H4 (cell line): ENCODE measurements at places on chromosomes 7 and 10. TPM values are rescaled to one million over a fixed set of nuclear protein-coding genes. Genes with fewer than 3 reads are reported as not detected.

The TDRD1 gene
- not detected in 2 replicates for total RNA-seq

The TMEM130 gene
- 1.2 and 2.5 TPM in 2 replicates for total RNA-seq

The ZNF107 gene
- 2.5 and 5.4 TPM in 2 replicates for total RNA-seq

The TMEM213 gene
- not detected in 2 replicates for total RNA-seq

The NEUROD6 gene
- total RNA-seq: not detected in 2 replicates

The FAM25G gene
- not detected in 2 replicates for total RNA-seq

- peak; percentile 41 for DNase-seq
These were observed 10.9 kb upstream of the PTN start for GRCh38 chr7:137354396-137354795.

DNA sequence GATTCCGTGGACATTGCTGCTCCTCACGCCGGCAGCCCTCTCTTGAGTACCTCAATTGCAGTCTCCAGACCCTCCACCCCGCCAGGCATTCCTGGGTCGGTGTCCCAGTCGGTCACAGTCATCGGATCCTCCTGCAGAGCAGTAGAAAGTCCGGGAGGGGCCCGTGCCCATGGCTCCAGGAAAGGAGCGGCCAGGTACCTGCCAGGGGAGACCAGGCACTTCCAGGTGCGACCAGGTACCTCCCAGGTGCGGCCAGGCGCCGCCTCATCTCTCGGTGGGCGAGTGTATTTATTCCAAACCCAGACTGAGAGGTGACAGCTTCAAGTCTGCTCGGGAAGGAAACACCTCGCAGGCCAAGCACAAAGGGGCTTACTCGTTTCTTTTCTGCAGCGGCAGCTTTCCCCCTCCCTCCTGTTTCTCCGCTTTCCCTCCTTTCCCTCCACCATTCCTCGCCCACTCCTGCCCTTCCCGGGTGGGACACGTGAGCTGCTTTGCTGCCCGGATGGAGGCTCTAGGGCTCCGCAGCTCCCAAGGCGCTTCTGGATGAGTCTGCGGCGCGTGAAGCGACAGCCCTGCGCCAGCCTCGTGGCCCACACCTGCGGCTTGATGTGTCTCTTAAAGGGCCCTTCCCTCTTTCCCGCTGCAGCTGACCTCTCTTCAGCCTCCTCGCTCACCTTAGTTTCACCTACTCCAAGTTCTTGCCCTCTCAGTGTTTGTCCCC is 39.4 kb upstream of the AGK start:
- no peak for DNase-seq

DNA sequence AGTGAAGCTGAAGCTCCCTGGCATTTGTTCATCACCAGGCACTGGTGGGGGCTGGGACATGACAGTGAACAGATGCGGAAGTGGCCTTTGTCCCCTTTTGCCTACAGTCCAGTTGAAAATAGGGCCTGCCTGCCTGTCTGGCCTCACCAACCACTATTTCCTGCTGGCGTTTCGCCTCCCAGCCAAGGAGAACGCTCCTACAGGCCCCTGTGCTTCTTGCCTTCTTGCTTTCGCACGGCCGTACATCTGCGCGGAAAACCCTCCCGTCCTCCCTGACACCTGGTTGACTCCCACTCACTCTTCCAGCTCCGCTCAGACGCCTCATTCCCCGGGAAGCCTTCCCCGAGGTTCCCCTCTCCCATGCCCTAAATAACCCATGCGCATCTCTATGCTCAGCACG is 317.3 kb downstream of the PRPF18 start:
- DNase-seq: no peak

- DNase-seq: no peak
These were observed 35.8 kb downstream of the GPER1 start for GRCh38 chr7:1123715-1124114.

GRCh38 chr10:2978111-2978510 is 89.2 kb upstream of the PFKP start:
- peak; percentile 58 for DNase-seq

DNA sequence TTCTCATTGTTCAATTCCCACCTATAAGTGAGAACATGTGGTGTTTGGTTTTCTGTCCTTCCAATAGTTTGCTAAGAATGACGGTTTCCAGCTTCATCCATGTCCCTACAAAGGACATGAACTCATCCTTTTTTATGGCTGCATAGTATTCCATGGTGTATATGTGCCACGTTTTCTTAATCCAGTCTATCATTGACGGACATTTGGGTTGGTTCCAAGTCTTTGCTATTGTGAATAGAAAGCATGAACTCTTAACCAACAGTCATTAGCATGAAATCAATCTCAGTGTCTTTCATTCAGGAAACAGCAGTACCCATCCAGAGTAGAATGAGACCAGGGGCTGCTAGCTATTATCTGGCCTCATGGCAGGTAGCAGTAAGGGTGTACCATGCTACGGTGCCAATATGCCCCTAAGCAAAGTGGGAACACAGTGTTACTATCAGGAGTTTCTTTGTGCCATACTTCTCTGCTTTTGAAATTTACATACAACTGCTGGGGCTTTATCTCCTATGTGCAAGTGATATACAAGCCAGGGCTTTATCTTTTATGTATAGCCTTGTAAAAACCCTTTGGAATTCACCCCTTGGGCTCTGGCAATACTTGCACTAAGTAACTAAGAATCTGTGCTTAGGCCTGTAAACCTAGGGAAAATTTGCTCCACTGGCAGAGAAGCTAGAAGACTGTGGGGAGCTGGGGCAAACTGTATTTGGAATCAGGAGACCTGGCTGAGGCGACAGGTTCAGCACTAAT is 5.4 kb downstream of the PON2 start:
- DNase-seq: no peak

- no peak for DNase-seq
These were observed 81.9 kb upstream of the SMIM30 start for GRCh38 chr7:113200281-113200680.

DNA sequence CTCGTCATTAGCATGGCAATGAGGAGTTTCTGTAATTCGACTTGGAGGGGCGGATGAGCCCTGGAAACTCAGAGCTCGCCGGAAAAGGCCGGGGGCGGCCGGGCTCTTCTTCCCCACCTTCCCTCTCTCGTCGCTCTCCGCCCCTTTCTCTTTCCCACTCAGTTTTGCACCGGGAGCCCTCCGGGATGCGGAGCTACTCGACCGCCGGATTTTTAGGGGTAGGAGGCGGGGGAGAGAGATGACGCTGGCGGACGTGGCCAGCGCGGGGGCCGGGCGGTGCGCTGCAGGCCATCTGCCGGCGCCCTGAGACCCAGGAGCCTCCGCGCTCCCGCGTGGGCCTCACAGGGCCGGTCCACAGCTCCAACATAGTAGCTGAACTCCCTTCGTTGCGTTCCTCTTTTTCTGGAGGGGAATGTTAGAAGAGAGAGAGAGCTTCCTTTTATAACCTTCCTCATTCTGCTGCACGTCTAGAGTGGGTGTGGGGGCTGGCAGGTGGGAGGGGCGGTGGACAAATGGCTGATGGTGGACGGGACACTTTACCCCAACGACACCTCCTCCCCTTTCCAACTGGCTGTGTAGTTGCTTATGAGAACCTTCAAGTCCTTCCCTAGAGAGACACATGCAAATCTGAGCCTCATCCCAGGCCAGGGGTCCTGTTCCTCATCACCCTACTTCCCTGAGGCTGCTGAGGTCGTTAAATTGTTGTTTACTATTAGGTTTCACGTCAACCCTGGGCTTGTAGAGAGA is 1.1 kb upstream of the HOXA1 start:
- DNase-seq: no peak

DNA sequence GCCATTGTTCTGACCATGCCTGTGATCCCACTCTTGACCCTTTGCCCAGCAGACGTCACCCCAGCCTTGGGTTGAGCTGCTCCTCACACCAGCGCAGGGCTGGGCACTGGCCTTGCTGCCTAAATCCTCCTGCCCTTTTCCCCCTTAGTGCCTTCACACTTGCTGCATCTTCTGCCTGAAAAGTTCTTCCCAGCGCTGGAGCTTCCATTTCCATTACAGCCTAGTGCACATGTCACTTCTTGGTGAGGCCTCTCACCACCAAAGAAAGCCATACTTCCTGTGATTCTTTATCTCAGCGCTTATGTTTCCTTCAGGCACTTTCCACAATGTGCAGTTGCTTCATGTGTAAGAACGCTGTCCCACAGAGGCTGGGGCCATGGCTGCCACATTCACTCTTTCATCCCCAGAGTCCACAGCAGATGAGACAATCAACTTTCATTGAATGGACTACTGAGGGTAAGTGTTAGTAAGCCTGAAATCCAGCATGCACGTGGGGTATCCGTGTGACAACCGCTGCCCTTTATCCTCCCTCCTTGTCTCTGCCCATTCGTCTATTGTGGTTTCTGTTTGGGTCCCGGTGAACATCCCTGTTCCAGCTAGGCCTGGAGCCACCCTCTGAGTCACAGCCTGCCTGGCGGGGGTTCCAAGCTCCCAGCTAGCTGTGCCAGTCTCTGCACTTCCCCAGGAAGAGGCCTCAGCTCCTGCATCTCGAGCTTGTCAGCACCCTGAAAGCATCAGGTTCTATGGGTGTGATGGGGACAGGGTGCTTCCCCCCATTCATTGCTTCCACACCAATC is 37.3 kb downstream of the ADRA2A start:
- peak; percentile 55 for DNase-seq

DNA sequence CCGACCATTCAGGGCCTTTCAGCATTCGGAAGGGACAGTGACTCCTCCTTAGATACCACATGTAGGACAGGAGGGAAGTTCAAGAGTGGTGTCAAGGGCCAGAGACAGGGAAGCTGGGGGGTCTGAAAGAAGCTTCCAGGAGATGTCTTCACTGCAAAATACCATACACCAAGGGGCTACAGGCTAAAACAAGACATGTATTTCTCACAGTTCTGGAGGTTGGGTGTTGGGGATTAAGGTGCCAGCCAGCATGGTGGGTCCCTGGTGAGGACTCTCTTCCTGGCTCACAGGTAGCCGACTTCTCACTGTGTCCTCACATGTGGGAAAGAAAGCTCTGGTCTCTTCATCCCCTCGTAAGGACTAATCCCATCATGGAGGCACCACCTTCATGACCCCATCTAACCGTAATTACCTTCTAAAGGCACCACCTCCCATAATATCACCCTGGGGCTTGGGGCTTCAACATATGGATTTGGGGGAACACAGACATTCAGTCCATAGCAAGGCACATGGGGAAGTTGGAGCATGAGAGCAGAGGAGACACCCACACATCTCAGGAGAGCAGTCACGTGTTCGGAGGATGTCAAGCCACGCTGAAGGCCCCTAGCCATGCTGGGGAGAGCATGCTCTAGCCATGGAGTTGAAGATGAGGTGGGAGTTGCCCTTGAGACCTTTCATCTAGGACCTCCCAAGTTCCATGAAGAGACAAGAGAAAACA is 73.9 kb upstream of the GDF10 start:
- DNase-seq: no peak

- DNase-seq: no peak
These were observed 194.8 kb downstream of the MAD1L1 start for GRCh38 chr7:2037808-2038522.

DNA sequence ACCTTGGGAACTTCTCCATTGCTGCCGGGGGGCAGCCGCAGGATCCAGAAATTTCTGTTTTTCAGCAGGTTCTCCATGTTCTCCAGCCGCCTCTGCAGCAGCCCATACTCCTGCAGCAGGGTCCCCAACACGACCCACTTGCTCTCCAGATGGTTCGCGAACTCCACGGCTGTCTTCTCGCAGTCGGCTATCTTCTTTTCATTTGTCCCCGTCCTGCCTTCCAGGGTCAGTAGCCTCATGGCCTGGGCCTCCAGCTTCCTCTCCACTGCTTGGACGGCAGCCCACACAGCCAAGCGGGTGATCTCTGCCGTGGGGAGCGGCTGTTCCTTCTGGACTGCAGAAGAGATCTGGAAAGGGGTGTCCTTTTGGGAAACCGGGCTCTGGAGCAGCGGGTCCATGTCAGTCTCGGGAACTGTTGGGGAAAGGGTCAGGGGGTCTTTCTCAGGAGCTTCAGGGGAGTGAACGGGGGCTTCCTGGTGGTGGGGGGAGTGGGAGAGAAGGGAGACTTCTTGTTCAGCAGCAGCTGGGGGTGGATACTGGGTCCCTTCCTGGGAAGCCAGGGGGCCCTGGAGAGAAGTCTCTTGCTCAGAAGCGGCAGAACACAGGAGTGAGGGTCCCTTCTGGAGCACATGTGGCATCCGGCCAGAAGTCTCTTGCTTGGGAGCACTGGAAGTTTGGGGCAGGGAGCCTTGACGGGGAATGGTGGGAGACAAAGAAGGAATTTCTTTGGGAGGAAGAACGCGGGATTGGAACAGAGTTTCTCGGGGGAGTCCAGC is 5.5 kb downstream of the ZNF777 start:
- DNase-seq: no peak

DNA sequence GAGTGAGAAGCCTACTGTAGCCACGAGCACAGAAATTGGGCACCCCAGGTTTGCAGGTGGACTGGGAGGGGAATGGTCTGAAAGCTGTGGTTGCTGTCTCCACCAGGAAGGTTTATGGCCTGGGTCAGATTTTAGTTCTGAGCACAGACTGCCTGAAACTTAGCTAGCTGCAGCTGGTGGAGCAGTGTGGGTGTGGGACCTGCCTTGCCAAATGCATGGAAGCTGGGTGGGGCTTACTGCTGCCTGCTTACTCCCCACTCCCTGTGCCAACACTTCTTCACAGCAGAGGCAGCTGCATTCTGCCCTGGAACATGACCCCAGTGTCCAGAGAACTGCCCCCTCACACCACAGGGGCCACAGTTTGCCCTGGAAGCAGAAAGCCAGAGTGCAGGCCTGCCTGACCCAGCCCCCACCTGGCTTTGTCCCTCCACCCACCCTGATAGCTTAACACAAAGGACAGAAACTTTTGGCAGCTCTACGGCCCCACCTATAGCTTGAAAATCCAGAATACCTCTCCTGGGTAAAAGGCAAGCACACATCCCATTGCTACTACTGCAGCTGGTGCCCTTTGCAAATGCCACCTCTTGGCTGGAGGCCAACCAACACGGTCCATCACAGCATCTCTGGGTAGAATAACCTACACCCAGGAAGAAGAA is 281.6 kb downstream of the AGMO start:
- no peak for DNase-seq

GRCh38 chr7:149692056-149692455 is 81.3 kb downstream of the ZNF467 start:
- no peak for DNase-seq

GRCh38 chr10:85995791-85996190 is 370.8 kb downstream of the GRID1 start:
- DNase-seq: peak; percentile 15

DNA sequence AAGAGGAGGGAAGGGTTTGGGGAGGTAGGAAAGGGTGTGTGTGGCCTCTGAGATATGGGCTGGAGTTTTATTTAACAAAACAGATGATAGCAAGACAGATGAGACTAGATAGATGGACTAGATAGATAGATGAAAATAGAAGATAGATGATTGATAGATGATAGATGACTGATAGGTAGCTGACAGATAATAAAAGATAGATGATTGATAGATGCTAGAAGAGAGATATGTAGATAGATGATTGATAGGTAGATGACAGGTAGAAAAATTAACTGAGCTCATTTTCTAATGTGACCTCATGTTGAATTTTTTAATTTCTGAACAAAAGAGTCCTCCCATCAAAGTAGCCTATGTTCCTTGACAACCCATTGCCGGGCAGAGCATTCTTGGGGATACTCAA is 116.6 kb upstream of the SFMBT2 start:
- no peak for DNase-seq
